ENCODE measurements at places on chromosomes 12 and 14. TPM values are rescaled to one million over a fixed set of nuclear protein-coding genes. Genes with fewer than 3 reads are reported as not detected.

The CLEC4A gene
- 0.82 TPM for total RNA-seq

DNA sequence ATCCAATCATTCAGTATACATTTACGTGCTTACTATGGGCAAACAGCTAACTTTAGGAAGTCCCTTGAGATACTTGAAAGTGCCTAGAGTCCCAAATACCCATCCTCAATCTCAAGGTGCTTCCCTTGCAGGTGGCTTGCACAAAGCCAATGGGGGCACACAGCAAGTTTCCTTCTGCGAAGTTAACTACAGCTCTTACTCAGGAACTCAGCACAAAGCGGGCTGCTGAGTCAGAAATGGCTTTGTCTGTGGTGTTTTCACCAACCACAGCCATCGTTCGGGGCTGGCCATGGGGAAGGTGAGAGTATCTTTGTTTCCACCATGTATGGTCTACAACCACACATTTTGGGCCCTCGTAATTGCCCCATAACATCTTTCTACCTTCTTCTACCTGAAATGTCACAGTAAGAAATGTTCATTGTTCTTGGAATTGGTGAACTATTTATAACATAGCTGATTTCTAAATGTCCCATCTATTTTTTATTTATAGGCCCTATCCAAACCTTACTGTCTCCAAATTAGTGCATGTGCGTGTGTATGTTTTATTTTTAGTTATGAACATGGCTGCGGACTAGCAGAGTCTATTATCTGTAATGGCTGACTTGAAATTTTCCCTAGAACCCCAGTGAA, 13.9 kb downstream of the MFAP5 start:
- no peak overlapping the region for H3K4me3 ChIP-seq
- H3K27ac ChIP-seq = no peak overlapping the region
- DNase-seq = no peak

The LYZ gene
- 3.4 TPM for total RNA-seq

DNA sequence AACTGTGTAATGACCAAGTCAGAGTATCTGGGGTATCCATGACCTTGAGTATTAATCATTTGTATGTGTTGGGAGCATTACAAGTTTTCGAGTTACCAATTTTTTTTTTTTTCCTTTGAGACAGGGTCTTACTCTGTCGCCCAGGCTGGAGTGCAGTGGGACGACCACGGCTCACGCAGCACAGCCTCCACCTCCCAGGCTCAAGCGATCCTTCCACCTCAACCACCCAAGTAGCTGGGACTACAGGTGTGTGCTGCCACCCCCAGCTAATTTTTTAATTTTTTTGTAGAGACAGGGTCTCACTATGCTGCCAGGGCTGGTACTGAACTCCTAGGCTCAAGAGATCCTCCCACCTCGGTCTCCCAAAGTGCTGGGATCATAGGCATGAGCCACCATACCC, 19.7 kb downstream of the SSH1 start:
- peaks cover 9% of the 10 kb centered on the region for H3K36me3 ChIP-seq
- H3K27me3 ChIP-seq = no peaks in the 10 kb centered on the region

- no peaks in the 10 kb centered on the region for H3K36me3 ChIP-seq
- no peak overlapping the region for H3K27ac ChIP-seq
- peaks cover 9% of the 10 kb centered on the region for H3K4me1 ChIP-seq
- no peaks in the 10 kb centered on the region for H3K27me3 ChIP-seq
- DNase-seq = no peak
- H3K4me3 ChIP-seq = no peak overlapping the region
Measured at GRCh38 chr12:51817027-51817953, 31.2 kb downstream of the FIGNL2 start.

GRCh38 chr14:42624980-42625761, 1018.5 kb downstream of the LRFN5 start:
- H3K36me3 ChIP-seq = no peaks in the 10 kb centered on the region
- DNase-seq = no peak
- no peak overlapping the region for H3K4me3 ChIP-seq
- no peaks in the 10 kb centered on the region for H3K27me3 ChIP-seq
- no peaks in the 10 kb centered on the region for H3K4me1 ChIP-seq
- no peak overlapping the region for H3K27ac ChIP-seq

DNA sequence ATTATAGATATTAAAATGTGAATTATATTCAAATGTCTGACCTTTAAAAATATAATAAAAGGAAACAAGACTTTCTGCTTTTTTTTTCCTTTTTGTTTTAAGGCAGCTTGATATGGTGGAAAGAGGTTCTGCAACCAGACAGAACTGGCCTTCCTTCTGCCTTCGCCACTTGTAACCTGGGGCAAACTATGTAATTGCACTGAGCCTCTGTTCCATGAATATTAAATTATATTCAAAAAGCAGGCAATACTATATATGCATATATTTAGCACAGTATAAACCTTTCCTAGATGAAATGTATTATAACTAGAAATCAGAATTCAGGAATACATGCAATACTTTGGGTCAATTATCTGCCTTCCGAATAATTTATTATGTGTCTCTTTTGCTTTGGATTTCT, 59.9 kb downstream of the ACSS3 start:
- no peaks in the 10 kb centered on the region for H3K4me1 ChIP-seq
- H3K27ac ChIP-seq = no peak overlapping the region
- no peaks in the 10 kb centered on the region for H3K36me3 ChIP-seq
- no peak for DNase-seq
- H3K27me3 ChIP-seq = no peaks in the 10 kb centered on the region

DNA sequence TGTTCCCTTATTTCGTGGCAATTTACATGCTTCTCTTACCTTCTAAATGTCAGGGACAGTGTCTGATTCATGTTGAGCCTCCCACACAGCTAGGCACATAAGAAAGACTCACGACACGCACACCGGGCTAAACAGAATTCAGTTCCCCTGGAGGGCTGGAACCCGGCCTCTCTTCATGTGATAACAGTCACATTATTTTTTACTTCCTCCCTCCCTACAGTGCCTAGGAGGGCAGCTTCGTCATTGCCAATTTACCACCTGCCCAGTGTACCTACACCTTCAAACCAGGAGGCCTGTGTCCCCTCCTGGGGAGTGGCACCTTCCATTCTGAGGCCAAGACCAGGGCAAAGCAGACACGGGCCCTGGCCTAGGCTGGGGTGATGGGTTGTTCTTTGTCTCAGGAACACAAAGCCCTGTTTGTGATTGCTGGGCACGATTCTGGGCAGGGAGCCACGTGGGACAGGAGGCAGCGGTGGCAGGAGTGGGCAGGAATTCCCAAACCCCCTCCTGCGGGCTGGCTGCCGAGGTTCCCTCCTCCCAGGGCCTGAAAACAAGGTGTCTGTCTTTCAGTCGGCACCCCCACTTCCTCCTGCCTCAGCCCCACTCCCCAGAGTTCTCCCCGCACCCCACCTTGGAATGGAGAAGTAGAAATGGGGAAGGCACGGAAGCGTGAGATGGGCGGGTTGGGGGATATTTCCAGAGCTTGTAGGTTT, 6.8 kb upstream of the RASAL1 start:
- H3K4me1 ChIP-seq = no peaks in the 10 kb centered on the region
- no peak overlapping the region for H3K4me3 ChIP-seq
- DNase-seq = no peak
- no peaks in the 10 kb centered on the region for H3K36me3 ChIP-seq
- H3K27me3 ChIP-seq = peaks cover 12% of the 10 kb centered on the region
- no peak overlapping the region for H3K27ac ChIP-seq

DNA sequence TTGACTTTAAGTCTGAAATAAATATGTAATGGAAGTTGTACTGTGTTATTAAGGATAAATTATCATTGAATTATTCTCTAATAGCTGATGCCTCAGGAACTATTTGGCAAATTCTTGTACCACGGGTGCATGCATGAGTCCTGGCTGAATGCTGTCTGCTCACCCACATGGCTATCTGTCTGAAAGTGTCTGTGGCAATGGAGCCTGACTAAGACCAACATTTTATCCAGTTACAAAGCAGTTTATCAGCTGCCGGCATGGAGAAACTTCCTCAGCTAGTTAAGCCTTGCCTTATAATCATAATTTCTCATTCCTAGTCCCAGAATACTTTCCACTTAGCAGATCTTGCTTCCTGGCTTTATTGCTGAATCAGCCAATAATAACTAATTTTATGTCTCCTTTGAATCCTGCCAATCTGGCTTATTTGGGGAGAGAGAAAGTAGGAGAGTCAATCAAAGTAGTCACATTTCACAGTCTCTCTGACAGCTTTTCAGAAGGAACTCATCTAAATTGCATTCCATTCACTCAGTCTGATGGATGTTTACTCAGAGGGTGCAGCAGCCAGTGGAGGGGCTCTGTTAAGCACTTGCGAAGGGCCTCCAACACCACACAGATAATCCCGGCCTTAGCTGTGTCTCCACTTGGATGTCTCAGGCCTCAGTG, 280.6 kb upstream of the CLEC14A start:
- no peaks in the 10 kb centered on the region for H3K36me3 ChIP-seq
- H3K27ac ChIP-seq = no peak overlapping the region
- H3K27me3 ChIP-seq = no peaks in the 10 kb centered on the region
- H3K4me3 ChIP-seq = no peak overlapping the region

DNA sequence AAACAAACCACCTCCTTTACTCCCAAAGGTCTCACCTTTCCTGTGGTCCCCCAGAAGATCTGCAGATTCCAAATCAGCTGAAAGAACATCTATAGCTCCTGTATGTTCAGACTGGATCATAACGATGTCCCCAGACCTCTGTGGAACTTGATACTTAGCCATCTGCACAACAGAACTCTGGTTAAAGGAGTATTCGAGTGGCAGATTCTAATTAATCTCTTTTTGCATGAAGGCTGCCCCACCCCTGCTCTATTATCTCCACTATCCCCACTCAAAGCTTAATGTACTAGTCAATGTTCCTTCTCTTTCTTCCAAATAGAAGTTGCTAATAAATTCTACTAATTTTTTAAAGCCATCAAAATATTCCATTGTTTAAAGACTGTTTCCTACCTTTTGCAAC, 22.8 kb downstream of the GSTZ1 start:
- H3K27ac ChIP-seq = no peak overlapping the region
- H3K4me1 ChIP-seq = no peaks in the 10 kb centered on the region
- peaks cover 9% of the 10 kb centered on the region for H3K36me3 ChIP-seq

The PLEKHH1 gene
- total RNA-seq = 1.0 TPM

The GPX2 gene
- total RNA-seq = 0.93 TPM

GRCh38 chr12:114073076-114073475, 107.0 kb upstream of the RBM19 start:
- H3K4me3 ChIP-seq = no peak overlapping the region
- no peak for DNase-seq
- H3K27ac ChIP-seq = no peak overlapping the region

The ACSS3 gene
- not detected for total RNA-seq

DNA sequence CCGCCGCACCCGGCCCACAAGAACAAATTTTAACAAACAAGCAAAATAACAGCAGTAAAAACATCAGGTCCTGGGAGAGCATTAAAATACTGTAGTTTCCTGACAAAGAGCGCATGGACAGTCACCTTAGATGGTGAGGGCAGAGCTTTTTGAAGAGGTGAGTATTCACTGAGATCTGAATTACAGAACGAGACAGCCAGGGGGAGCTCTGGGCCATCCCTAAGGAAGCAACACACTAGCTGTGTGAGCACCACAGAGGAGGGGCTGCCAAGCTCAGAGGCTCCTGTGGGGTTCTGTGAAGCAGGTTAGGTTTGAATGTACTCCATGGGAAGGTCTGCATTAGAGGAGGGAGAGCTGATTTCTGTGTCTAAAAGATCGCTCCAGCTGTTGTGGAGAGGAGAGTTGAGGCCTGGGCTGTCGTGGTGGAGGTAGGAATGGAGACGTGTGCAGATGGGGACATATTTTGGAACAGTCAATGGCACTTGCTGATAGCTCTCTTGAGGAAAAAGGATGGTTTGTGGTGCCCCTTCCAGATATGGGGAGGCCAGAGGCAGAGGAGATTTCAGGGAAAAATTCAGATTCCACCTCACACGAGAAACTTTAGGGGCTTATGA, 72.9 kb downstream of the TRAFD1 start:
- peaks cover 15% of the 10 kb centered on the region for H3K36me3 ChIP-seq
- no peaks in the 10 kb centered on the region for H3K27me3 ChIP-seq
- DNase-seq = peak; percentile 15
- H3K27ac ChIP-seq = no peak overlapping the region
- no peak overlapping the region for H3K4me3 ChIP-seq

The SVOP gene
- not detected for total RNA-seq

DNA sequence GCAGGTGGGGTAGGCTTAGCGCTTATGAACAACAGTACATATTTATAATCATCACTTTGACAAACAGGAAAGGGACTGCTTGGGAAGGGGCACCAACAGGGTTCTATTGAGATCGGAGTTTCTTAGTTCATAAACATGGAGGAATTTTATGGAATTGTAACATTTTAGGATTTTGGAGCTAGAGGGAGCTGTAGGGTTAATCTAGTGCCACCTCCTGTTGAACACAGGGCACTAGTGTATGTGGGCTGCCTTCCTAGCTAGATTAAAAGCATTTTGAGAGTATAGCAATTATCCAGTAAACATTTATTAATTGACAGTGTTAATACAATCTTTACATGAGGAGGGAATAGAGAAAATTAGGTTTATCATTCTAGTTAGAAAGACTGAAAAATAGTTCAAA, 23.1 kb upstream of the TBC1D30 start:
- H3K27me3 ChIP-seq = no peaks in the 10 kb centered on the region
- H3K27ac ChIP-seq = no peak overlapping the region
- peaks cover 3% of the 10 kb centered on the region for H3K4me1 ChIP-seq
- H3K36me3 ChIP-seq = no peaks in the 10 kb centered on the region
- DNase-seq = no peak

GRCh38 chr14:68625366-68626090, 167.3 kb downstream of the ZFP36L1 start:
- no peaks in the 10 kb centered on the region for H3K36me3 ChIP-seq
- no peak overlapping the region for H3K4me3 ChIP-seq
- H3K27ac ChIP-seq = no peak overlapping the region
- H3K4me1 ChIP-seq = peaks cover 21% of the 10 kb centered on the region

DNA sequence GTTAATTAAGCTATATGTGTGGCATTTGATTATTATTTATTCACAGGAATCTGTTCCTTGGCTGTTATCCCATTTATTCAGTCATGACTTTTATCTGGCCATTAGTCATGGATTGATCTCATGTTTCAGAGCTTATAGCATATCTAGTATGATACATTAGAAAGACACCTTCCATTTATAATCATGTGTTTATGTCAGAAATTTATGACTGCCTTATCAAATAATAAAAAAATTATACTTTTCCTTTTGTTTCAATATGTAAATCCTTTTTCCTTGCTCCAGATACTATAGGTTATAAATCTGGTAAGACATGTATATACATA, 248.0 kb upstream of the PDE3A start:
- H3K27me3 ChIP-seq = no peaks in the 10 kb centered on the region
- DNase-seq = no peak
- H3K4me3 ChIP-seq = no peak overlapping the region
- H3K4me1 ChIP-seq = no peaks in the 10 kb centered on the region

- H3K4me1 ChIP-seq = no peaks in the 10 kb centered on the region
- no peaks in the 10 kb centered on the region for H3K27me3 ChIP-seq
- DNase-seq = no peak
Measured at GRCh38 chr12:78790148-78790547, 74.4 kb upstream of the SYT1 start.

GRCh38 chr12:131025939-131026702, 72.4 kb downstream of the ADGRD1 start:
- H3K27ac ChIP-seq = no peak overlapping the region
- no peak overlapping the region for H3K4me3 ChIP-seq
- H3K27me3 ChIP-seq = no peaks in the 10 kb centered on the region
- DNase-seq = no peak

All from T-cell (primary cell).